ENCODE measurements at places on chromosomes 1 and 21. TPM values are rescaled to one million over a fixed set of nuclear protein-coding genes. Genes with fewer than 3 reads are reported as not detected.

DNA sequence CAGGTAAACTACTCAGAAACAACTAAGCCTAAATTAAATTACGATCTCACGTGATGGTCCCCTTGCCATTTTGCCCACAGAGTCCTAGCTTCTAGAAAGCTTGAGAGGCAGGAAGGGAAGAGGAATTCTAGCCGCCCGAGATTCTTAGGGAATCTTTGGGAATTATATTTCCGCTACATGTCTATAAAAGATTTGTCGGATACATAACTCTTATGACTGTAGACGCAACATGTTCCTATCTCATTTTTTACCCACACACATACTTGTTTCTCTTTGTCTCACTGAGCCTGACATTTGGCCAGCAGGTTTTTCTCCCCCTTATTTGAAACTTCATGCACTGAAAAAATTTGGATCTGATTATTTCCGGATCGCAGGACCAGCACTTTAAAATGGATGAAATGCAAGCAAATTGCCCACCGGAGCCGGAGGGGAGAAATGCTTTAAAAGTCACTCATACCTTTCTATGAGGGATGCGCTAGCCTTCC is 5.5 kb downstream of the GLIS1 start:
- H3K36me3 ChIP-seq: no peaks in the 10 kb centered on the region
- H3K27ac ChIP-seq: peak overlapping the region; percentile 69
- H3K4me1 ChIP-seq: peaks cover 18% of the 10 kb centered on the region
- peak; percentile 73 for DNase-seq
- no peak overlapping the region for H3K4me3 ChIP-seq
- peaks cover 13% of the 10 kb centered on the region for H3K27me3 ChIP-seq

Gene PGBD2
- 8.2 TPM for total RNA-seq

Gene LCE1F
- total RNA-seq: not detected

Gene ADAMTSL4
- 13.0 TPM for total RNA-seq

Data from fibroblast of lung (primary cell).